ENCODE measurements at places on chromosomes 5 and 9.

GRCh38 chr9:127129073-127129717 is 6.8 kb upstream of the ANGPTL2 start:
- DNase-seq = no peak

DNA sequence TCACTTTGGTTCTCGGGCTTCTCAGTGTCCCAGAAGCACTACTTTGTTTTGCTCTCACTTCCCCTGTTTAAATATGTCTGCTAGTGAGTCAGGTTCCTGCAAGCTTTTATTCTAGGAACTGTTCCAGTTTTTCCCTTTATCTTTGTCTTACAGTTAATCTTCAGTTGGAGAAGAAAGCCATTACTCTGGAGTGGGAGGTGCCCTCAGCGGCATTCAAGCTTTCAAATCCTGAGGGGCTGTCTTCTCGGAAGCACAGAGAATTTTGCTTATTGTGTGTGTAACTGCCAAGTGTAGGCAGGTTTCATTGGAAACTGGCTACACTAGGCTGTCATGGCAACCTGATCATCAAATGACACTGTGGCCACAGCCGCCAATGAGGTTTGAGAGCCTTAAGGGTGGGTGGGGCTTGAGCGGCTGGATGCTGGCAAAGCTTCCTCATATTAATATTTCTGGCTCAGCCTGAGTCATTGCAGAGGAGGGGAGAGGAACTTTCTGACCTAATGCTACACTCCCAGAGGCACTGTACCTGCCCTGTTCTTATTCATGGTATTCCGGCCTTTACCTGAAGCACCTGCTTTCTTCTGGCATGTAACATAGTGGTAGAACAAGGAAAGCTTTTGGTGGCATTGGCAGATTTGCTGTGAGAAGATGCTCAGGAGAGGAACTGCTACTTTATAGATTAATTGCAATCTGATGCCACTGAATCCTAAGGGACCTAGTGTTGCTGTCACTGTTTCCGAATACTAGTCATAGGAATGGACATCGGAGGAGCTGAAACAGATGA is 26.3 kb downstream of the SLC25A25 start:
- DNase-seq = no peak

DNA sequence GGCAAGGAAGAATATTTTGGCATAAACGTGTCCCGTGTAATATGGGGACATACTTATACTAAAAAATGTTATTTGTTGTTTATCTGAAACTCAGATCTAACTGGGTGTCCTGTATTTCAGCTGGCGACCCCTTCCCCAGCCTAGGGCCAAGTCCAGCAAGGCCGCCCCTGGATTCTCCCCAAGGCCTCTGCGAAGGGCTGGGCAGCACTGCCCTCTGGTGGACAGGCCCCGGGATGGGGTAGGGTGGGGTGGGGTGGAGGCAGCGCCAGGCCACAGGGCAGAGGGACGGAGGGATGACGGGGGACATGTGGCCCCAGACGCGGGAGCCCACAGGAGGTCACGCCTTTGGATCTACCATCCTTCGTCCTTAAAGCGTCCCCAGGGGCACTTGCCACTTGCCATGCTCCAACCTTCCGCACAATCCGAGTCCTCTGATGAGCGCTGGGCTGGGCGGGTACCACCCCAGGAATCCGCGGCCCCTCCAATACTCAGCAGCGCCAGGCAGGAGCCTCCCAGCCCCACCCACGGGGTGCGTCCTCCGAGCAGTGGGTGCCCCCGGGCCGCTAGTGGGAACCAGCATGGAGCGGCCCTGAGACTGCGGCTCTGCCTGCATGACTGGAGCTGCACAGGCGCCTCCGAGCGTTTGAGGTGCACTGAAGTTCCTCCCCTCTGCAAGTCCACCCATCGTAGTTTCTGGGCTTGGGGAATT is 7.1 kb upstream of the AGPAT2 start:
- no peak for DNase-seq

DNA sequence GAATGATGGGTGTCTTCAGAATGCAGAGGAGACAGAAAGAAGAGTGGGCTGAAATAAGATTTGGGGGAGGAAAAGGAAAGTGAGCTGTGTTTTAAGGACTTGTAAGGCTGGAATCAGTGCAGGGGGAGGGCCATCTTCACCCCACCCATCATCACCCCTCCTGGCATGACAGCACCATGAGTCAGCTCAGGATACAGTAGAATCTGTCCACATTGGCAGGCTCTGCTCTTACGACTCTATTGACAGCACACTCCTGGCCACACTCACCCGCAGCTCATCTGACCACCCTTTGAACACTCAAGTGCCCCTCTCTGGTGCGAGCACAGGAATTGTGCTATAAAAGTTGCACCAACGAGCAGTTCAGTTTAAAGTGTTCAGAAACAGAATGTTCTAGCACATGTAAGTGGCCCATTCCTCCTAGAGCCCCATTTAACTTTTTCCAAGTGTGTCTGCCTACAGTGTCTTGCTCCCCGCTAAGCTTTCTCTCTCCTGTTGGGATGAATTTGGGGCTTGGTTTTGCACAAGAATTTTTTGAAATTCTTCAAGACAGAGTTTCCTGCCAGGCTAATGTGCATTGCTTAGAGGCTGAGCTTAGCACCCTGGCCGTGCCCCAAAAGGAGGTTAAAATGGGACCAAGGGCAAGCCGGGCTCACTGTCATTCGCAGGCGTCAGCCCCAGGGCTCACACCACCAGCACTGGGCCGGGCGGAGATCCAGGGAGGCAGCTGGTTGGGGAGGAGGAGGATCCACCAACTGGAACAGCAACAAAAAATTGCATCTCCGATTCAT is 12.0 kb downstream of the ADRA1B start:
- DNase-seq = no peak

DNA sequence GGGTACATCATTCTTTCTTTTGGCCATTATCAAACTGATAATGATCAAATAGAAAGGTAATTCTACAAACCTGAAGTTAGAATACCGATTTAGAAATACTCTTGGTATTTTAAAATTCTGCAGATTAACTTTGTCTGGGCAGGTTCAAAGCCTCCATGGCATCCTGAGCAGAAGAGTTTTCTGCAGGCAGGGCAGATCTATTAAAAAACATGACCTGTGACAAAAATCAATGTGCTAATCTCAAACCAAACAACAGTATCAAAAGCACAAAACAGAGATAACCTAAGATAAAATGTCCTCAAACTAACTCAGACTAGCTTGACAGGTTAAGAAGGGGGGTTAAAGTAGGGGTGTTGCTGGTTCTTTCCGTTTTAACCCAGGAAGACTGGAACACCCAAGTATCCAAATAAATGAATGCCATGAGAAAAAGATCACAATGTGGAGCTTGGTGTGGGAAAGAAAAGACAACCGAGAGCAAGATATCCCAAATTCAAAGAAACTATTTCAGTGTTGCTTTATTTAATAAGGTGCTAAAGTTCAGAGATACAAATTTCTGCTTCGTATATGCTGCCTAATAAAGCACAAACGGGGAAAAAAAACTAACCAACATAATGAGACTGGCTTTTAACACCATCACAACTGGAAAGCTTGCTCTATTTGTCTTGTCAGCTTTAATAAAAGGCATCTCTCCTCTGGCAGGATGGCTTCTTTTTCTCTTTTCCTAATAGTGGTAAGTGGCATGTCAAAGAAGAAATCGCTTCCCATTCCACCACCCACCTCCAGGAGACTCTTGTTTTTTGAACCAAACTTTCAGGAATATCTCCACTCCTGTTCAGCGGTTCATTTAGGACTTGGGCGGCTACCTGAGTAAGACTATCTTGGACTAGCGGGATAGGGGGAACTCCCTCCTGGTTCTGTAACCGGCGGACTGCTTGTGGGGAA is 2.3 kb downstream of the EFNA5 start:
- no peak for DNase-seq

- no peak for DNase-seq
These were observed 201.8 kb downstream of the FOXD4L6 start for GRCh38 chr9:40926404-40927259.

DNA sequence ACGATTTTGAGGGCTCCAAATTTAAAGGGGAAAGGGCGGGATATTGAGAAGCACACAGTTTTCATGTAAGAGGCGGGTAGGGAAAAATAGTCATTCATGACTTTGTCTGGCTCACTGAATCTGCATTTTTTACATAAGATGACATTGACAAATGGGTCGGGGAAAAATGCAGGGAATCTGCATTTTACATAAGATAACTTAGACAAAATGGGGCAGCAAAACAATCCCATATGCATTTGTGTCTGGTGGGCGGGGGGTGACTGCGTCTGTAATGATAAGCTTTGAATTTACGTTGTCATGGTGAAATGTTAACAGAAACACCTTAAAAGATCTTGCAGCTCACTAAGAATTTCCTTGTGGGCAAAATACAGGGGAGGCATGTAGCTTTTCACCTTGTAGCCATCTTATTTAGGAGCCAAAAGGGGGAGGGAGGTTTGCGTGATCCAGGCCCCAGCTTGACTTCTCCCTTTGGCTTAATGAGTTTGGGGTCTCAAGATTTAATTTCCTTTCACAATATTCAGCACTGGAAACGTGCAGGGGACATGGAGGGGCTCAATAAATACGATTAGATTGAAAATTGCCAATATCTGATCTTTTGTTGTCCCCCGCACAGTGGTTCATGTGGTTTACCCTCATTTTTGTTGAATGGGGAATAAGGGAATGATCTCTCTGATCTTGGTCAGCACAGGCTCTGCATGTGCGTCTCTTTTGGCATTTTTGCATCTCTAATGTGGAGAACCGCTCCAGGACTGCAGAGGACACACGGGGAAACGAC is 41.1 kb upstream of the GADD45G start:
- DNase-seq = no peak

- DNase-seq = no peak
These were observed 1.0 kb downstream of the RIOK2 start for GRCh38 chr5:97181856-97182545.

DNA sequence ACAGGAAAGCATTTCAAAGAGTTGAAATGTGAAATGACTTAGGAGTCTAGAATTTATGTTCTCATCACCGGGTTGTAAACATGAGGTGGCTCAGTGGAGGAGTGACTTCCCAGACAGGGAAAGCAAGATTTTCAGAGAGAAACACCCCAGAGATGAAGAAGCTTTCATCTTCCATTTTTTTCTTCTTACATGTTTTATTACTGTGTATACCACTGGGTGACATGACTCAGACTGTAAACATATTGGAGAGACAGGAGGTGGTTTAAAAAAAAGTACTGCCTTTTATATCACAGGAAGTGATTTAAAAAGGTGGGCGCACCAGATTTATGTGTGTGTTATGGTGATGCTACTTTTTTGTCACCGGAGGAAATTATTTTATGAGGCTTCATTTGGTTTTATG is 209.1 kb upstream of the TUT7 start:
- no peak for DNase-seq

- no peak for DNase-seq
These were observed 660.3 kb upstream of the WWC1 start for GRCh38 chr5:167631191-167631590.

DNA sequence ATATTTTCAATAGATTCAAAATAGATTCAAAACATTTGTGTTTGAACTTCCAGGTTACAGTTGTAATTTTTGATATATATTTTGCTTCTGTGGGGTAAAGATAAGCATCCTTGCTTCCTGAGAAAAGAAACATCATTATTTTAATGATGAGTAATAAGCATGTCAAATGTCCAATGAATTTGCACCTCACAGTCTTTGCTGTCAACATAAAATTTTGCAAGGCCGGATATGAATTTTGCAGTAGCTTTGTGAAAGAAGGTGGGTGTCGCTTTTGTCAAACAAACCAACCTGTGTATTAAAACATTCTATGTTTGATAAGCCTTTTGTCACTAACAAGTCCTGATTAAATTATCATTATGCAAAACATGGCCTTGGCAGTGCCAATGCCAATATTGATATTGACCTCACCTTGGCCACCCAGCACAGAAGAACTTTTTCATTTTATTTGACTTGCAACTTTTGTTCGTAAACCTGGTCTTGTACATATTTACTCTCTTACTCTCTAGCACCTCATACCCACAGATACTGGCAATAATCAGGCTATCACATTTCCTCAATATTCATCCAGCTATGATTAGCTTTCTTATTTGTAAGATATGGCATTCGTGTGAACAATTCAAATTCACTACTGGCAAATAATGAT is 645.0 kb upstream of the KLF4 start:
- no peak for DNase-seq
